ENCODE measurements at places on chromosomes 6 and 20.

- DNase-seq, result no peak
These were observed 74.6 kb upstream of the BHLHE23 start for GRCh38 chr20:63081351-63081750.

DNA sequence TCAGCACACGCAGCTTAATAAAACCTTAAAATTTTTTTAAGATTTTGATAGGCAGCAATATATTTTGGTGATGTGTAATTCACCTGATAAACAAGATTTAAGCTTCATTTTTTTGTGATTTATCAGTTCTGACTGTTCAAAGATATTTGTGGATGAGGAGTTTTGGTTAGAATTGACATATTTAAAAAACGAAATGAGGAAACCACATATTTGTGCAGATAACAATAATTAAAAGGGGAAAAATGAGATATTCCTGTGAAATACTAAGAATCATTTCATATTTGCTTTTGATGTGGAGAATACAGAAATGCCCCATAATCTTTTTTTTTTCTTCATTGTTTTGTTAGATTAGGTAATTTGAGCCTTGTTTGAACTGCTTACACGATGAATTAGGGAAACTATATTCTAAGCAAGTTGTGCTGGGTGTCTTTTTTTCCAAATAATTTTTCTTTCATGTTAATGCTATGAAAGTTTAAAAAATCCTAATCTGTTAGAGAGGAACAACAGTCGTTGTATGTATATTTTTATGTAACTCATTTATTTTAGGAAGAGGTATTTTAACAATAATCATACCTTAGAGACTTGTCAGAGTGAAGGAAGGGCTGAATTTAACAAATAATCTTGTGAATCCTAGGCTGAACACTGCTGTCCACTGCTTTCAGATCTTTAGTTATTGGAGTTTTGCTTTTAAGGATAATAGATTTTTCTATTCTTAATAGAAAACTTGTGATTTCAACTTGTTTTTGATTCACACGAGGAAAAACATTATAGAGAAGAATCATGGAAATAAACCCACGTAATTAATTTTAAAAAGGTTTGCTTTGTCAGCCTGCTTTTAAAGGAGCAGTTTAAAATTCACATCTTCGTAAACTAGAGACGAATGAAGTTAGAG, 4.0 kb downstream of the ARID1B start:
- no peak for DNase-seq

DNA sequence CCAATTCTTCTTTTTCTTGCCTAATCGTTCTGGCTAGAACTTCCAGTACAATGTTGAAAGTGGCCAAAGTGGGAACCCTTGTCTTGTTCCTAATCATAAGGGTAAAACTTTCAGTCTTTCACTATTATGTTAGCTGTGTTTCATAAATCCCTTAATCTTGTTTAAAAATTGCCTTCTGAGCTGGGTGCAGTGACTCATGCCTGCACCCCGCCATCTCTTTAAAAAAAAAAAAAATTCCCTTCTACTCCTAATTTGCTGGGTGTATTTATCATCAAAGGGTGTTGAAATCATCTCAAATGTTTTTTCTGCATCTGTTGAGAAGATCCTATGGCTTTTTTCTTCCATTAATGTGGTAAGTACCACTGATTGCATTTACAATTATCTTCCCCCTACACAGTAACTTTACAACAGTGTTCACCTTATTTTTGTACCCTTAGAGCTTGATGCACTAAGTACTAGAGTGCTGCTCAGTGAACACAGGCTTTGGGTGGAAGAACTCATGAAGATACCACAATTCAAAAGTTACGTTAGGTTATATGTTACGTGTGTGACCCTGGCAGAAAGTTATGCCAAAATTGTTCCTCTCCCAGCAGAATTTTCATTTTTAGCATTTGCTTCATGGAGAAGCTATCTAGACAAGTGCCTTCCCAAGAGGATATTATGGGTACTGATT, 9.7 kb downstream of the SNRPB start:
- no peak for DNase-seq

DNA sequence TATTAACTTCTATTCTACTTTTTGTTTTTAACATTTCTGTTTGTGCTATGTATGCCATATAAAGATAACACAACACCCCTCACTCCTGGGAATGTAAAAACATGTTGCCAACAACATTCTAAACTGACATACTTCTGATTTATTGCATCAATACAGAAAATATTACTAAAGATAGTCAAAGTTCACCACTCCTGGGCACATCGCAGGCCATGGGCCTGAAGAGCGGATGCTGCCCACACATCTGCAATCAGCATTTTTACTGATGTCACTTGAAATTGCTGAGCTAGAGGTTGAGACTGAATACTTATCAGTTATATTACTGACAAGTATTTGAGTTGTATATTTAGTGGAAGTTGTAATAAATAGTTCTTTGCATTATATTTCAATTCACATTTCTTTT, 711.9 kb upstream of the EPHA7 start:
- DNase-seq, result no peak

DNA sequence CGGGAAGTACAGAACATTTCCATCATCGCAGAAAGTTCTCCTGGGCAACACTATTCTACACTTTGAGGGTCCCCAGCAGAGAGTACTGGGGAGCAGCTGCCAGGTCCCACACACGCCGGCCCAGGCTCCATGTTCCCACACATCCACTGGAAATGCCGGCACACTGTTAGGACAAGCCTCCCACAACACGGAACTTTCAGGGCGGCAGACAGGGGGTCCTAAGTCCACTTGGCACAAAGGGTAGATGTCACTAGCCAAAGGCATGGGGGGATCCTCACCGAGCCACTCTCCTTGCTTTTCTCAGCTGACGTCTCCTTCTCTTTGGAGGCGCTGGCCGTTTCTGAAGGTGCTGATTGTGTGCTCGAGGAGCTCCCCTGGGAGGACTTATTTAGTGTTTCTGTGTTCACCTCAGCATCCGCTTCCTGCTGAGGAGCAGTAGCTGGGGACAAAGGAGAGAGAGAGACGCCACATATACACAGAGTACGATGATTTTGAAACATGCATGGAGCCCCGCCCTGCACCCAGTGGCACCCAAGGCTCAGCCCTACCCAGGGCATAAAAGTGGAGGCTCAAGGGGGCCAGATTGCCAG, 135.4 kb downstream of the ZMYND8 start:
- no peak for DNase-seq

- no peak for DNase-seq
These were observed 52.2 kb downstream of the JARID2 start for GRCh38 chr6:15297895-15298590.

DNA sequence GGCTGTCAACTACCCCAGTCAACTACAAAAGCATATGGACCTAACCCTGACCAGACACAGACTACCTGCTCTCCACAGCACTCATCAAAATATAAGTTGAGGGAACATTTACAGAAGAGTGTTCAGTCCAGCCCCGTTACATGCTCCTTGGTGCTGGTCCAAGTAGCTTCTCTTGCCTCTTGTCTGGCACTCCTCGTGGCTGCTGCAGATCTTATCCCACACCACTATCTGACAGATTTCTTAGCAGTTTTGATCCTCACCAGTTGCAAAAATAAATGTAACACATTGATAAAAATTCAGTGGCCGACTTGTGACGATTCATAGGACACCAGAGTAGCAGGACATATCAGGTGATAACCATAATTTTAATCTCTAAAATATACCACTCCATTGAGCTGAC, 30.6 kb downstream of the FASTKD5 start:
- DNase-seq, result no peak

DNA sequence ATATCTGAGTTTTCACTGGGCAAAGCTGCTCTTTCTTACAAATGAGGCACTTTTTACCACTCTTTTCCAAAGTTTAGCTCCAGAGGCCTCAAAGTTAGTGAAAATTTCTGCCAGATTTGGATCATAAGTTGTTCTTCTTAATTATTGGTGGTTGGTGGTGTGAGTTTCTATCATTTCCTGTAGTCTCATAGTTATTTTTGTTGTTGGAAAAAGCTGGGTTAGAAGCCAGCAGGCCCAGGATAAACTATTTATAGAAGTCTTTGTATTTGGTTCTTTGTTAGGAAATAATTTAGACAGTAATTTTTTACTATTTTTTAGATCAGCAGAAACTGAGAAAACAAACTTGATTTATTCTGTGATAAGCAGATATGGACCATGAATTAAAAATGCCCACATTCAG, 10.6 kb downstream of the PFDN4 start:
- no peak for DNase-seq

- peak; percentile 66 for DNase-seq
These were observed 780 bp upstream of the TAF4 start for GRCh38 chr20:62066339-62066982.

DNA sequence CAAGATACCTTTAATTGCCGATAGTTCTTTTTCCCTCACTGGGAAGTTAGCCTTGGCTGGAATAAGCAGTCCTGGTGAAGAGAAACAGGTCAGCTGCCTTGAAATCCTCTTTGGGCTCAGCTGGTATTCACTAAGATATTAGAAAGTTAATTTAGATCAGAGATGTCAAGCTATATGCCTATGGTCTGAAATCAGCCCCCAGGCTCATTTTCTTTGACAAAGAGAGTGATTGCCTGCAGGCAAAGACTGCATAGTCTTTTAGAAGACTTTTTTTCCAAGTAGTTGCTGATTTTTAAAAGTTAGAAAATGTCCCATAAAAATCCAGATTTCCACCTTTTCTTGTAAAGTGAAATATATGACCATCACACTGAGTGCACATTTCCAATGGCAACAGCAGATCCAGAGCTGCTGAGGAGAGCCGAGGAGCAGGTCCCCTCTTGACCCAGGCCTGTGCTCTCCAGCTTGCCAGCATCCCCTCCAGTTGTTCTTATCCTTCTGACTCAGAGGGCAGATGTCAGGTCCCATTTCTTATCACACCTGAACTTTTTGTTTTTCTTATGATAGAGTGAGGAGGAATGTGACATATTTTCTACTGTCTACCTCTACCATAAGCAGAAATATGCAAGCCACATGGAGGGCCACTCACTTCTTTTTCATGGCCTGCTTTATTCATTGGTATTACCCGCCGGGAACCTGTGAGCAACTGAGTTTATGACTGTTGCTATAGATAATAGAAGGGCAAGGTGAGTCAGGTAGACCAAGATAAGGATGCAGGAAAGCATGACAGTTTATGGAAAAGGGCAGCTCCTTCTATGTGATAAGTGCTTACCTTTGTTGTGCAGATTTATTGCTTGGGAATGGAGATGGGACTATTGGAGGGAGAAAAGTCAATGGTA, 17.6 kb upstream of the L3MBTL3 start:
- no peak for DNase-seq

DNA sequence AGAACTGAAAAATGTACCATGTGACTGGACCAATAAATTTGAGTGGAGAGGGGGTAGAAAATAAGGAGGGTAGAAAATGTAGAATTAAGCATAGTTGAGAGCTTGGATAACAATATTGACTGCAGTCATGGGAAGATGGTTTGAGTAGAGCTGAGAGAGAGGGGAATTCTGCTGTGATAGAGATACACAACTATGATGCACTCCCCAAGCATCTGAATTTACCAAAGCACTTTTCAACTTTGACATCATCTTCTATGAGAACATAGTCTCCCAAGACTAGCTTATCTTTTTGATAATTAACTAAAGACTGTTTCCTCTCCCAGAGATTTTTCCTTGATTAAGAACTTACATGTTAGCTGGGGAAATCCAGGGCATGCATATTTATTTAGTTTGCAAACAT, 103.1 kb downstream of the TNFRSF21 start:
- no peak for DNase-seq
